Mammary epithelial cell (primary cell): ENCODE measurements at places on chromosomes 11 and 22.

DNA sequence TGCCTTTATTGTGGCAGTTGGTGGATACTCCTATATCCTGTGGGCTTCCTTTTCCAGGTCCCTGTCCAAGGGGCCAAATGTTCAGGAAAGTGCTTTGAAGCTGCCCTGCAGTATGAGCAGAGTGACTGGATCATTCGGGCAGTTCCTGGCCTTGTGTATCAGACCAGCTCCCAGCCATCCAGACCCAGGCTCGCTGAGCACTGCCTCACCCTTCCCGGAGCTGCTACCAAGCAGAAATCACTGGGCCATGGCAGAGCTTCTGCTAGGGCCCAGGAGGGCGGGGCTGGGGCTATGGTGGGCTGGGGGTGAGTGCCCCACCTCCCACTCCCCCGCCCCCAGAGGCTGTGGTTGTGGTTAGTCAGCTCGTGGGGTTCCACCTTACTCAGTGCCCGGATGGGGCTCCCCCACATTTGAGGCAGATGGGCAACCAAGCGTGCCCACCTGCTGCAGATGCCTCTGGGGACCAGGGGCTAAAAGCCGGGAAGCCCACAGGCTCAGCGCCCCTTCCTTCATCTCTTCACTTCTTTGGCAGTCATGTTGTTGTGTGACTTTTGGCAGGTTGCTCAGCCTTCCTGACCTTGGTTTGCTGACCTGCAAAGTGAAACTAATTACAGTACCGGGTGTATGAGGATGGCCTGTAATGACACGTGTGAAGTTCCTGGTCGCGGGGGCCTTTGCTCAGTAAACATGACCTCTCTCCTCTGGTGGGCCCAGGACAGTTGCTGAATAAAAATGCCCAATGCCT, 2.1 kb upstream of the LRRC32 start:
- DNase-seq = no peak

DNA sequence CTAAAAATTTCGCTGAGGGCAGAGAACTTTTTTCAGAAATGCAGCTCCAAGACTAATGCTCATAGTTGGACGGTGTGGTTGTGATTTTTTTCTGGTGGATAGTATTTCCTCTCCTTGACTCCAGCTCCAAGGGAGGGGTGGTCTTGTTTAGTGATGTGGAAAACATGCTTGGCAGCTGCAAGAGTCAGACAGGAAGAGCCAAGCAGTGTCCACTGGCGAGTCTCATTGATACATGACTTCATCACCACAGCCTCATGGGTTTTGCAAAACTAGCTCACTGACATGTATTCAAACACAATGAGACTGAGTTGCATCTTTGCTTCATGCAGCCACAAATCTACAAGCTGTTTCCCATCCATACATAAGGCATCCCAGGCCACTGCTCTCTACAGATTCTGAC, 7.3 kb upstream of the KCNJ1 start:
- DNase-seq = no peak

DNA sequence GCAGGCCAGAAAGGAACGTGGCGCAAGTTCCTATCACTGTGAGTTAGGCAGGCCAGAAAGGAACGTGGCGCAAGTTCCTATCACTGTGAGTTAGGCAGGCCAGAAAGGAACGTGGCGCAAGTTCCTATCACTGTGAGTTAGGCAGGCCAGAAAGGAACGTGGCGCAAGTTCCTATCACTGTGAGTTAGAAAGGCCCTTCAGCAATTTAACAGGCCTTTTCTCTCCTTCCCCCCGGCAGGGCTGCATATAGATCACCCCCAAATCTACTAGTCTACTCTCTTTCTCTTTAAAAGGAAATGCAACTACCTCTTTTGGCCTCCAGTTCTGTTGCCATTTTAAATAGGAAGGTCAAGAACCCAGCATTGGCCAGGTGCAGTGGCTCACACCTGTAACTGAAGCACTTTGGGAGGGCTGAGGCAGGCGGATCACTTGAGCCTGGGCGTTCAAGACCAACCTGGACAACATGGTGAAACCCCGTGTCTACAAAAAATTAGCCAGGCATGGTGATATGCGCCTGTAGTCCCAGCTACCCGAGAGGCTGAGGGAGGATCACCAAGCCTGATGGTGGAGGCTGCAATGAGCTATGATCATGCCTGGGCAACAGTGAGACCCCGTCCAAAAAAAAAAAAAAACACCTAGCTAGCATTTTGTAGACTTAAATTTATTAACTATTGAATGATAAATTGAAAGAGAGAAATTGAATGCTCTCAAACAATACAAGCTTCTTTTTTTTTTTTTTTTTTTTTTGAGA, 14.9 kb downstream of the FAM118B start:
- no peak for DNase-seq

GRCh38 chr11:2459016-2459725, 14.4 kb downstream of the KCNQ1 start:
- no peak for DNase-seq

DNA sequence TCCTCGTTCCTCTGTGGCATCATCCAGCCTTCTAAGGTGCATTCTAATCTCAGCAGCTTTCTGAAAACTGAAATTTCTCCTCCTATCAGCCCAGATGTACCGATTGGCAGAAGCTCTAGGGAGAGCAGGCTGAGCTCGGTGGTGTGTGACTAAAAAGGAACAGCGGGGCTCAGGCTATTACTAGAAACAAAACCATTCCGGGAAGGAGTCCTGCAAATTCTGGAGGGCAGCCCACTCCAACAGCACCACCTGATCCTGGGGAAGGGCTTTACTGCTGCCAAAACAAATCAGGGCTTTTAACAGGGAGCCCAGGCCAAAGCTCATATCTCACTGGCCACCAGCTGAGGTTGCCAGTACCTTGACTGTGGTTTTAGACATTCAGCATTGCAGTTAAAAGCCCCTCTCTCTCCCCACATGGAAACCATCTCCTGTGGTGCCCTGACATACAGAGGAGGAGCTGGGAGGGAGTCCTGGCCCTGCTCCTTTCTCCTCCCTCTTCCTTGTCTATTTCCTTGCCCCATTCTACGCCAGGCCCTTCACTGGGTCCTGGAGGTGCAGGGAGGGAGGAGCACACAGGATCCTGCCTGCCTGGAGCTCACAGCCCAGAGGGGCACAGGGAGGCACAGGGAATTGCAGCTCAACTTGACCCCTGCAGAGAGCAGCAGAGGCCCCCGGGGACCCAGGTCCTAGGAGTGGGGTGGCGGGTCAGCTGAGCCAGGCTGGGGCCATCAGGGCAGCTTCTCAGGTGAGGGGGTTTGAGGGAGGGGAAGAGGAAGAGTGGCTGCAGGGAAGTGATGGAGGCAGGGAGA, 889 bp downstream of the PLAAT4 start:
- no peak for DNase-seq

DNA sequence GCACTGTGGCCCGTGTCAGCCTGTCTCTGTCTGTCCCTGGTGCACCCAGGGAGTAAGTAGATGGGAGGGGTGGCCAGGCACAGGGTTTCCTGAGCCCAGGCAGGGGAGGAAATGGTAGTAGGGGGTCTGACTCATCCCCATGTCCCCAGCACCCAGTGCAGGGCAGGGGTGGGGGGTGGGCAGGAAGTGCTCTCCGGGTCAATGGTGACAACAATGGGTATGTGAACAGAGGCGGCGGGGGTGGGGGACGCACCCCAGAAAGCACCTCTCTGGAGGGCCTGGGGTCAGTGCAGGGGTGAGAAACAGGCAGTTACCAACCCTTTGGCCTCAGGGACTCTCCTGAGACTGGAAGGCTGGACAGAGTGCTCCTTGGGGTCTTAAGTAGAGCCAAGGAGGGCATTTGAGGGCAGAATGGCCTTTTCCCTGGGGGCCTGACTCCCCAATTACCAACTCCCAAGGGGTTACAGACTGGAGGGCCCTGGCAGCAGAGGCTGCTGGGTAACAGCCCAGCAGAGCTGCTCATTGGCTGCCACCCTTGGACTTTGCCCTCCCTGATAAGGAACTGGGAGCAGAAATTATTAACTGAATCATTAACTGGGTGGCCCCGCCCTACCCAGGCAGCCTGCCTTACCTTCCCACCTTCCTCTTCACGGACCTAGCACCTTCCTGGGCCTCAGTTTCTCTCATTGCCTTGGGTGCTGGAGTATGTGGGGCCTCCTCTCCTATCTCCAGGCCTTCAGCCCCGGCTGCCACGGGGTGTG, 4.2 kb downstream of the MYRF start:
- no peak for DNase-seq

DNA sequence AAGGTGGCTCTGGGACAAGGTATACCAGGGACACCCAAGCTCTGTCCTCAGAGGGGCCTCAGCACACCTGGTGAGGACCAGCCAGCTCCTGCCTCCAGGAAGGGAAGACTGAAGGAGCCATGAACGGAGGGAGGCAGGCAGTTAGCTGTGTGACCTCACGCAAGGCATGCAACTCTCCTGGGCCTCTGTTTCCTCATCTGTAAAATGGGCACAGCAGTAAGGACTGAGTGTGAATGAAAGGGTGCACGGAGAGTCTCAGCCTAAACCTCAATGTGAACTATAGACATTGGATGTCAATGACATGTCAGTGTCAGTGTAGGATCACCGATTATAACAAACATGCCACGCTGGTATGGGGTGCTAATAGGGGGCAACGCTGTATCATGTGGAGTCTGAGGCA, 18.4 kb downstream of the PGA5 start:
- DNase-seq = no peak

- peak; percentile 3 for DNase-seq
Measured at GRCh38 chr11:70910835-70911234, 341.5 kb downstream of the SHANK2 start.

GRCh38 chr11:119531623-119532022, 108.7 kb upstream of the THY1 start:
- no peak for DNase-seq

GRCh38 chr11:105783216-105783615, 173.3 kb downstream of the GRIA4 start:
- DNase-seq = no peak

- no peak for DNase-seq
Measured at GRCh38 chr11:24747275-24748251, 250.7 kb downstream of the LUZP2 start.

- DNase-seq = no peak
Measured at GRCh38 chr11:12001186-12001585, 7.2 kb downstream of the DKK3 start.

- no peak for DNase-seq
Measured at GRCh38 chr11:86980086-86980796, 25.0 kb upstream of the FZD4 start.

DNA sequence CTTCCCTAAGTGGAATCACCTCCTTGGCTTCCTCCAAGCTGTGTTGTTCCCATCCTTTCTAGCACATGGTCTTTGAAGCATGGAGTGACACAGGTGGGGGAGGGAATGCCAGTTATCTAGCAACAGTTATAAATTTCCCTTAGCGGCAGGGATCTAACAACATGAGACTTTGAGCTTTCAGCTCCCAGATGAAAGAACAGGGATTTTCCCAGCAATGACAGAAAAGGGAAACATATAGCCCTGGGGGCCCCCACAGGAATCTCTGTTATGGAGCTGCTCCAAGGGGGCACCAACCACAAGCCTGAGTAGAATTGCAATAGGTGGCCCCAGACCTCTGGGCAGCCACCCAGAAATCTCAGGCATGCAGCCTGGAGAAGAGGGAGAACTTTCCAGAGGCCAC, 163.0 kb downstream of the GRIK4 start:
- DNase-seq = no peak

GRCh38 chr22:24994070-24994763, 41.7 kb downstream of the KIAA1671 start:
- DNase-seq = peak; percentile 97

- DNase-seq = no peak
Measured at GRCh38 chr11:119148720-119149017, 183 bp upstream of the ABCG4 start.

GRCh38 chr11:121887569-121887968, 228.4 kb downstream of the BLID start:
- DNase-seq = no peak

DNA sequence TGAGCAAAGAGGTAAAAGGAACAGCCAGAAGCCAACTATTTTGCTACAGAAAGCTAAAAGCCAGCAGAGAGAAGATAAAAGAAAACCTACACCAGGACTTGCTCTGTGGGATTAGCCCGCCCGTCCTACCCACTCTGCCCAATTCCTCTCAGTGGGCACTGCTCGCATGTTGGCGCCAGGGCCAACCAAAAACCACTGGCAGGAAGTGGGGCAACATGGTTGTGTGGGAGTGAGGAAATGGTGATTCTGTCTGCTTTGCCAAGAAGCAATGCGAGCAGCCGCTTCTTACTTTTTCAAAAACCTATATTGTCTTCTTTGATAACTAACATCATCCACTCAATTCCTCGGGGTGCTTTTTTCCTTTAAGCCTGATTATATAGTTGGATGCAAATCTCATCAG, 14.2 kb upstream of the APOA1 start:
- no peak for DNase-seq

GRCh38 chr22:48951836-48952235, 875.8 kb downstream of the BRD1 start:
- no peak for DNase-seq
